ENCODE measurements at places on chromosomes 3 and 15. TPM values are rescaled to one million over a fixed set of nuclear protein-coding genes. Genes with fewer than 3 reads are reported as not detected.

DNA sequence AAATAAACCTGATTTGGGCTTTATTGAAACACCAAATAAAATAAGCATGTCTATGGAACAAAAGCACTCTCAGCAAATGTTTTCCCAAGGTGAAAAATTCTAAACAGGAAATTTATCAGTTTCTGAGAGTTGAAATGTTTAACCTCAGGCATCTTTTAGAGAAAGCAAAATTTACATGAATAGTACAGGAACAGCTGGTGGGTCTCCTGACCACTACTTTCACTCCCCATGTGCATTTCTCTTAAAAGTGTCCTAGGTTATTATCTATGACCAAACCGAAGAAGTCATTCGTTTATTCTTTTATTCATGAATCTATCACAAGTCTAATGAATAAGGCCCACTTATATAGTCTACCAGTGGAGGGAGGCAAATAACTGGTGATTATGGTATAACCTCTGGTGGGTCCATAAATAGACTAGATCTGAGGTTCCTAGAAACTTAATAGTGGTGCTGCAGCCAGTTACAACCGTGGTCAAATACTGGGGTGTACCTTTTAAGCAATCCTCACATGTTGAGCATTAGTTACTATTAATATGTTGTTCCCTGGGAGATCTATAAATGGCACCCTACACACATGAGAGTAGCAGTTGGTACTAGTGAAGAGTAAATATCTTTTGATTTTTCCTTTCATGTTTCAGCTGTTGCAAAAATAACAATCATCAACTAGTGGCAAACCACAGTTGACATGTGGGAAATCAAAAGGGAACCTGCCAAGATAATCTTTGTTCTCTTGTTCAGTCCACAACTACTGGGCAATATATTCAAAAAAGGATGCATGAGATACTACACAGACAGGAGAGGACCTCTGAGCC is 169.3 kb upstream of the STAC start:
- no peak for DNase-seq

SLC28A1 gene
- not detected for total RNA-seq

CD200 gene
- total RNA-seq = 141 TPM

DNA sequence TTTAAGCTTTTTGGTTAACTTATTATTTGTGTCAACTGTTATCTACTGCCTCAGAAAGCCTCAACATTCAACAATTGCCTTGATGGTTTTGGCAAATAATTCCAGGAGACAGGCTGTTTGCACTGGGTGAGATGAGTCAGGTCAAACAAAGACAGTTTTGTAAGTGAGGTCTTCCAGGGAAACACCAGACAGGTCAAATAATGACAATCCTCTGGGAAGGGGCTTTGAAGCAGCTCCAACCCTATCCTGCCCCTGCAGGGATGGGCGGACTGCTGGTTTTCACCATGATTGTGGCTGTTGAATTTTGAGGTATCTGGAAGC is 79.4 kb upstream of the PRR23E start:
- DNase-seq = no peak

GRCh38 chr3:178771511-178771910 is 235.3 kb downstream of the KCNMB2 start:
- DNase-seq = no peak

DNA sequence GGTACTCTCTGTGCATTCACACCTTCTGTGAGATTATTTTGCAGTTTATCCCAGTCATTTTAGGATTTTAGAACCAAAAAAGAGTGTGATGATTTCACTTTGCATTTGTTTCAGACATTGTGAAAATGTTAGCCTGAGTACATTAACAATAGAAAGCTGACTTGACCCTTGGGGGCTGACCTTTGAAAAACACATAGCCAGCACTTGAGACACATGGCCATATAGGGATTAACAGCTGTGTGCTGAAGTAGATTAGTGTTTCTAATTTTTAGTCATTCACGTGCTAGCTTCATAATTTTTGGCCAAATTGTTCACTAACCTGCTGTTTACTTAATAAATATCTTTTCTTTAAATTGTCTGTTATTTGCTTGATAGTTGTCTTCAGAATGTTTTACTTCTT is 3.5 kb downstream of the FEM1B start:
- no peak for DNase-seq

CCR8 gene
- 8.9 TPM for total RNA-seq

- DNase-seq = no peak
Observed at GRCh38 chr15:50148362-50148963, 29.4 kb upstream of the ATP8B4 start.

DNA sequence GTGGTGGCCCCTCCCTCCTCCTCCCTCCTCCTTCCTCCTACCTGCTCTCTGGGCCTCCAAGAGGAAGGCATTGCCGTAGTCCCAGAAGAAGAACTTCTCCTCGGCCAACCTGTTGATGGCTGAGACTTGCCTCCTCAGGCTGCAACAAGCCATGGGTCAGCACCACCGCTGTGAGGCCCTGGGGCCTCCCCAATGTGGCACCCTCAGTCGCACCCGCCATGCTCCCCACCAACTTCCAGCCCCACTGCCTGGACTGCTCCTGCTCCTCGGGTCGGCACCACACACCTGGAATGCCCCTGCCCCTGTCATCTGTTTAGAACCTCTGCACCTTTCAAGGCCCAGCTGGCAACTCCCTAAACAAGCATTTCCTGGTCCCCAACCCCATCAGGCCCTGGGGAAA is 17.6 kb downstream of the UROC1 start:
- DNase-seq = no peak

GRCh38 chr3:165526367-165526766 is 310.9 kb downstream of the BCHE start:
- DNase-seq = no peak

DNA sequence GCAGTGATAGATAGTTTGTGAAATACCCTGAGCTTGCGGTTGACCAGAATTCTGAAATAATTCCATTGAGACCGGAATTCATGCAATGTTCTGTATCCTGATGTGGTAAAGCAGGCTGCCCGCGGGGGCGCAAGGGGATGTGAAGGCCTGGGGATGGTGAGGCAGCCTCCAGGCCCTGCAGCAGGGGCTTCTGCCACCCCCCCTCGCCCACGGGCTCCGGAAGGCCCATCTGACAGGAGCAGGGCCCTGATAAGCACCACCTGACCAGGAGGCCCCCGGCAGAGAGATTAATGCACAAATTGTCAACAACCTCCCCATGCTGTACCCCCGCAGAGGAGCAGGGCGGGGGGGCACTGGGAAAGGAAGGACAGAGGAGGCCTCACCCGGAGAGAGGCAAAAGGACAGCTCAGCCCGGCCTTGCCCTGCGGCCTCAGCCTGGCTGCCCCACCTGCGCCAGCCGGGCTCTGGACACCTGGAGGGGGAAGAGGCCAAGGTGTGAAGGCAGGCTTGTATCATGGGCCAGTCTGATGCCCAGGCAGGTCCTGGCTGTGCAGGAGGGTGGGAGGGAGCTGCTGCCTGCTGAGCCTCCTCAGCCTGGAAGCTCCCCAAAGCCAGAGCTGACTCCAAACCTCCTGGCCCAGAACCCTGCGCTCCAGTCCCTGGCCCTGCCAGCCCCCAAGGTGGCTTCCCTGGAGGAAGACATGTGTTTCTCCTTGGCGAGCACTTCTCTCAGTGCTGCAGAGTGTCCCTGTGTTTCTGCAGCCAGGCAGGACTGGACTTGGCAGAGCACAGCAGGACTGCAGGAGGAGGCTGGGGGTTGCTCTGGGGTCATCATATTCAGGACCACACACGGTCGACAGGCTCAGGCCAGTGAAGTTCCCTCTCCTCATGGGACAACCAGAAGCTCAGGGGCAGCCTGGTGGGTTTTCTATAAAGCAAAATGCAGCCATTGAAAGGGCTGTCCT is 46.5 kb downstream of the RPN1 start:
- DNase-seq = no peak

DNA sequence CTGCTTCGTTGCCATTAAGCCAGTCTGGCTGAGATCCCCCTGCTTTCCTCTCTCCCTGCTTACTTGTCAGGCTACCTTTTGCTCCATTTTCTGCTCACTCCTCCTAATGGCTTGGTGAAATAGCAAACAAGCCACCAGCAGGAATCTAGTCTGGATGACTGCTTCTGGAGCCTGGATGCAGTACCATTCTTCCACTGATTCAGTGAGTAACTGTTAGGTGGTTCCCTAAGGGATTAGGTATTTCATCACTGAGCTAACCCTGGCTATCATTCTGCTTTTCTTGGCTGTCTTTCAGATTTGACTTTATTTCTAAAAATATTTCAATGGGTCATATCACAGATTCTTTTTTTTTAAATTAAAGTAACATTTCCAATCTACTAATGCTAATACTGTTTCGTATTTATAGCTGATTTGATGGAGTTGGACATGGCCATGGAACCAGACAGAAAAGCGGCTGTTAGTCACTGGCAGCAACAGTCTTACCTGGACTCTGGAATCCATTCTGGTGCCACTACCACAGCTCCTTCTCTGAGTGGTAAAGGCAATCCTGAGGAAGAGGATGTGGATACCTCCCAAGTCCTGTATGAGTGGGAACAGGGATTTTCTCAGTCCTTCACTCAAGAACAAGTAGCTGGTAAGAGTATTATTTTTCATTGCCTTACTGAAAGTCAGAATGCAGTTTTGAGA is 25.0 kb downstream of the CTNNB1 start:
- no peak for DNase-seq

- no peak for DNase-seq
Observed at GRCh38 chr15:21261396-21261964, 178.8 kb downstream of the POTEB3 start.

GRCh38 chr15:84928843-84929168 is 44.3 kb downstream of the SLC28A1 start:
- no peak for DNase-seq

ZNF654 gene
- total RNA-seq = 19.8 TPM

GRCh38 chr3:48140336-48140757 is 47.9 kb downstream of the CDC25A start:
- no peak for DNase-seq

GRCh38 chr15:78506971-78507830 is at the start of gene HYKK:
HYKK (plus strand) TSS chr15:78507577; CDS start chr15:78513089, 5,512 bp downstream.
- DNase-seq = peak; percentile 77

STRIT1 gene
- not detected for total RNA-seq

GRCh38 chr3:122754929-122755328 is 38.7 kb downstream of the HSPBAP1 start:
- DNase-seq = no peak

DNA sequence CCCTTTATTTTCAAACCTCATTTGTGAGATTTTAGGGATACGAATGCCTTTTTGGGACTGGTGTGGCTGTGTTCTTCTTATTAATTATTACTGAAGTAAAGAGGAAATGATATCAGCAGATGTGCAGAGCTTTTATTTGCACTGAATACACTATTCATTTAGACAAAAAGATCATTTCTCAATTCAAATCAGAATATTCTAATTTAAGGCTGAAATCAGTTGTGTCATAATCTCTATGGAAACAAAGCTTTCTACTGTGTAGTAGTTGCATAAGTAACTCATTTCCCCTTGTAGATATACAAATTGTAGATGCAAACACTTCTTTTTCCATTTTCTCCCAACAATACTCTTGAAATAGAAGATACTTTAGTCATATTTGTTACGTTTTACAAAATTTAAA is 56.0 kb downstream of the PDE8A start:
- no peak for DNase-seq
